ENCODE measurements at places on chromosomes 7 and 10.
A peak's percentile ranks its signal among the peaks of the same experiment; 100 is the strongest.

GRCh38 chr7:29557954-29558353, 5.7 kb upstream of the PRR15 start:
- DNase-seq, result no peak

DNA sequence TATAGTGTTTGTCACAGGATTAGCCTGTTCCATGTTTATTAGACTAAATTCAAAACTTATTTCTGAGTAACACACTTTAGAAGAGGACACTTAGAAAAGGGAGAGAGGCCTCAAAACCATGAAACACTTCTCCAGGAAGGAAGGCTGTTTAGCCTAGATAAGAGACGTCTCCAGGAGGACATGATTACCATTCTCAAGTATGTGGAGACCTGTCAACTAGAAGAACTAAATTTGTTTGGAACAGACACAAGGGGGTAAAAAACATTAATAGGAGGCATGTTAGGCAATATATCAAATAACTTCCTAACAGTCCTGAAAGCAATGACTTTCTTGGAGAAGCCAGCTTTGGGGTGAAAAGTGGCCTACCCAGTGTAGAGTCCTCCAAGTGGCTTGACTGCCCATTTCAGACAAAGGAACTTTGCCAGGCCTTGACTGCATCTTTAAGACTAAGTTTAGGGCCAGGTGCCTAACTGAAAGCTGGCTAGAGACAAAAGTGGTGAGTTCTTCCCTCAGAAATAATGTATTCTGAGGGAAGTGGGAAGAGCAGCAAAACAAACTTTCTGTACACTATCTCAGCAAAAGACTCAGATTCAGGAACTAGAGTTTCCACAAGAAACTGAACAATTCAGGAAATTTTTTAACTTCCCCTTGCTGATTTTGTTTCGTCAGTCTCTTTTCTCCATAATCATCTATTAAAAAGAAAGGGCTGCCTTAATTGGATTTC, 11.8 kb downstream of the NCOA4 start:
- DNase-seq, result no peak

GRCh38 chr10:75319274-75319673, 82.3 kb downstream of the ZNF503 start:
- DNase-seq, result no peak

DNA sequence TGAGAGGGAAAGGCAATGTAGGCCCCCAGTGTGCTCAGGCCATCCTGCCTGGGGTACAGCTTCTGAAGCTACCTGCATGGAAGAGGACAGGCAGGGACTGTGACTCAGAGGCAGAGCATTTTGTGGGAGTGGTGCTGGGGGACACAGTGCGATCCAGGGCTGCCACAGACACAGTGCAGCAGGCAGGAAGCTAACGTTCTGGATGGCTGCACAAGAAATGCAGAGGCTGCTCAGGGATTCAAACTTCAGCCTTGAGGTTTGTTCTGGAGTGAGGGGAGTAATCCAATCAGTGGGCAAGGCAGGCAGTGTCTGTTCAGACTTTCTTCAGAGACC, 648.0 kb upstream of the IGFBP3 start:
- no peak for DNase-seq

DNA sequence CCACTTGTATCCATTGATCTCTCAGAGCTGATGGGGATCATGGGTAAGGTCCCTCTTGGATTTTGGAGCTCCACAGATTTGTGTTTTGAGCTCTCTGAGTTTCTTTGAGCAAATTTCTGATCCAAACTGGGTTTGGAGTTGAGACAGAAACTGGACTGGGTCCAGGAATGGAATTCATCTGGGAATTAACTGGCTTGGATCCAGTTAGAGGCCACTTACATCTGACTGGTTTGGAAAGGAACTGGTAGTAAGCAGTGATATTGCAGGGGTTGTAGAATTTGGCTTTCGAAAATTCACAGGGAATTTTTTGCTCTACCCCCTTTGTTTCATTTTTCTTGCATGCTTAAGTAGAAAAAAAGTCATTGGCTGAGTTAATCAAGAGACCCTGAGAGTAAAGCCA, 245.6 kb downstream of the SEMA3D start:
- no peak for DNase-seq

GRCh38 chr7:131154380-131154779, 173.3 kb upstream of the MKLN1 start:
- no peak for DNase-seq

GRCh38 chr10:88110355-88110754, 246.9 kb downstream of the PTEN start:
- DNase-seq, result no peak

- no peak for DNase-seq
Measured at GRCh38 chr7:77989981-77990566, 191.5 kb downstream of the PHTF2 start.

DNA sequence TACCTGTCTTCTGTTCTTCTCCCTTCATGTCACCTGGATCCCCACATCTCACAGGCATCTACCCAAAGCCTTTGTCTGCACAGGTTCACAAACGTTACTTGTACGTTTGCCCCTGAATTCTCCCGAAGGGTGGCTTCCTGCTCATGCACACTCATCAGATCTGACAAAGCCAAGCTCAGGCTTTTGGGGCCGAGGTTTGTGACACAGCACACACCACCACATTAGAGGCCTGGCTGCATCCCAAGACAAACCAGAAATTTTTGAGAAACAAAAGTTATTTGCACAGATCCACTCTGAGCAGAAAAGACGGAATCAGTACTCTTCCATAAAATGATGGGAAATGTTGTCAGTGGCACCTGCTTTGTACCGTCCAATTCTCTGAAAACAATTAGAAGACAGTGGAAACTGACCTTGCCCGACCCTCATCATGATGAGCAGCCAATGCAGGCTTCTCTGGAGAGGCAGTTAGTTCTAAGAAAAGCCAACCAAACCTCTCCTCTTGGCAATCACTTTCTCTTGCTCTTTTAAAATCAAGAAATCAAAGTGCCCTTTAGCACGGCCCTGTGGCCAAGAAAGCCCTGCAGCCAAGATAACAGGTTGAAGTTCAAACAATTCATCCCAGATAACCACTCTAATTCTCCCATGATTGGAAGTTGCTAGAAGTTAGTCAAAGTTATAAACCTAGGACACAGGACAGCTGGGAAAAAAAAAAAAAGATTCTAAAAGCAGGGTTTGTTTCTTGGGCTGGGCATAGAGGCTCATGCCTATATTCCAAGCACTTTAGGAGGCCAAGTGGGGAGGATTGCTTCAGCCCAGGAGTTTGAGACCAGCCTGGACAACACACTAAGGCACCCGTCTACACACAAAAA, 13.6 kb upstream of the SVIL start:
- DNase-seq, result peak; percentile 65

DNA sequence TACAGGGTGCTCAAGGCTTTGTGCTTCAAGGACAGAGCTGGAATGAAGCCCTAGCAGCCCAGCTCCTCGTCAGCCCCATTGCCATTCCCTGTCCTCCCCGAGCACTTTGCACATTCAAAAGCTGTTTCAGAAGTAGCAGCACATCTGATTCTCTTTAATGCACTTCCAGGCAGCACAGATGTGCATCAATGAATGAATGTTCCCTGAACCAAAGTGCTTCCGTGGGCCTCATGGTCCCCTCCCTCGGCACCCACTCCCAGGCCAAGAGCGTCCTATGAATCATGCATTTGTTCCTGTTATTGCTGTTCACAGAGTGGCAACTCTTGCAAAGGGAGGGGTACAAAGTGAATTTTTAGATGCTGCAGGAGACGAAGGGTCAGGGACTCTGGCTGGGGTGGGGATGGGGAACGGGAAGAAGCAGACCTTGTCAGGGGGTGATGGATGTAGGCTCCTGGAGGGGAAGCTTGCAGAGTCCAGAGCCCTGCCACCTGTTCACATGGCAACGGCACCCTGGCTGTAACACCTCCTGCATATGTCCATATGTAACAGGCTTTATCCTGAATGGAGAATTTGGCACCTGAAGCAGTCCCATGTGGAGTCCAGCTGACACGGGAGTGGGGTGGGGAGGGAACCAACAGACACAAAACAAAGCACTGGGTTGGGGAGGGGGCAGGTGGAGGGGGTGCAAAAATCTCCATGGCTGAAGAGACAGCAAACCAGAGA, 62.2 kb upstream of the BAIAP2L1 start:
- DNase-seq, result no peak

GRCh38 chr7:100127866-100128636, 1.3 kb downstream of the MBLAC1 start:
- DNase-seq, result peak; percentile 40

DNA sequence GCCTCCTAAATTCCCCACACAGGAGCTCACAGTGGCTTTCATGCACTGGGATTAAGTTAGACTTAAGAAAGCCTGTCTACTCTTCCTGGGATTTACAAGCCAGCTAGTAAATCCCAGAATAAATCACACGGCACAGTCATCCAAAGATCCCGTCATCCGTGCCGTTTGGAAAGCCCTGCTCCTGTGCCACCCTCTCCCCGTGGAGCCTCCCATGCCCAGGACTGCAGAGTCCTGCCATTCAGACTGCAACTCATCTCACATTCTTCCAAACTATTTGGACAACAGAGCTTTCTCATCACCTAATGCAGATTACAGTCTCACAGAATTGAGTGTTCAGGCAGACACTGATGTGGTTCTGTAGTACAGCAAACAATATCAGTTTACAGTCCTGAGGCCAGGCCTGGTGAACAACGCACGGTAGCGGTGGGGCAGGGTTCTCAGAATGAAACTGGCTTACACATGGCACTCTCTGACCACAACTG, 166.5 kb downstream of the EGFR start:
- DNase-seq, result no peak

GRCh38 chr10:110751850-110752249, 107.7 kb downstream of the RBM20 start:
- DNase-seq, result no peak

GRCh38 chr10:35739998-35740397, 97.9 kb upstream of the FZD8 start:
- DNase-seq, result no peak

DNA sequence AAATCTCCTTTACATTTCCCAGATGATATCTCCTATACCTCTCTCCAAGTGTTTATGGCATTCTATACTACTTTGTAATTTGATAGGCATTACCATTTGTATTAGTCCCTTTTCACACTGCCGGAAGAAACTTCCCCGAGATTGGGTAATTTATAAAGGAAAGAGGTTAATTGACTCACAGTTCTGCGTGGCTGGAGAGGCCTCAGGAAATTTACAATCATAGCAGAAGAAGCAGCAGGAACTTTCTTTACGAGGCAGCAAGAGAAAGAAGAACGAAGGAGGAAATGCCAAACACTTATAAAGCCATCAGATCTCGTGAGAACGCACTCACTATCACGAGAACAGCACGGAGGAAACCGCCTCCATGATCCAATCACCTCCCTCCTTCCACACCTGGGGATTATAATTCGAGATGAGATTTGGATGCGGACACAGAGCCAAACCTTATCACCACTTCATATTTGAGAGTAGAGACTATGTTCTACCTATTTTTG, 1194.6 kb downstream of the SORCS1 start:
- no peak for DNase-seq

DNA sequence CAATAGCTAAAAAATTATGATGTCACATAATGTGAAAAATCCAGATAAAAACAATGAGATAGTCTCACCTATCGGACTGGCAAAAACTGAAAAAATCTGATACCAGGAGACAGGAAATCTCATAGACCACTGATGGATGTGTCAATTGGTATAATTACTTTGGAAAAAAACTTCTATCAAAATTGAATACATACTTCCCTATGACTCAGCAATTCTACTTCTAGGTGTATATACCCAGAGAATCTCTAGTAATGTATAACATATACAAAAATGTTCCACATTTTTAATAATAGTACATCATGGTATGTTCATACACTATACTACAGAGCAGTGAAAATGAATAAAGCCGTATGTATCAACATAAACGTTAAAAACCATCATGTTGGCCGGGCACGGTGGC, 34.9 kb downstream of the SHTN1 start:
- DNase-seq, result no peak

- no peak for DNase-seq
Measured at GRCh38 chr7:12701433-12701832, 14.0 kb downstream of the ARL4A start.

DNA sequence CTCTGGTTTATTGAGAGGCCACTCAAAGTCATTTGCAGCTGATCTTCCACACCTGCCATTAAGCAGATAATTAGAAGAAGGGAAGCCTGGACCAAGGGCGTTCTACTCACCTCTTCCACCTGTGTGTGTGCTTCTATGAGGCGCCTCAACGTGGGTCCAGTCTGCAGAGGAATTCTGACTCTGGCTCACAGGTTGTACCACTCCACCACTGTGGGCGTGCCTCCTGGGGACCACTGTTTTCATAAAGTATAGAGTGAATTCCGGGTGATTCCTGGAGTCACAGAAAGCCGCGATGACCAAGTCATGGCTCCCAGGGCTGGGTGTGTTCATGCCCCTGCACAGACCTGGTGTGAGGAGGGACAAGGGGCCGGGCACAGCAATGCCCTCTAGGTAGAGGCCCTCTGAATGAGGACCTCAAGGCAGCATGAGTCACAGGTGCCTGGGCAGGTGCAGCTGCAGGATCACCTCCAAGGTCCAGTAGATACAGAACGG, 408.3 kb upstream of the MGMT start:
- no peak for DNase-seq

- no peak for DNase-seq
Measured at GRCh38 chr10:29470355-29470705, 164.4 kb downstream of the SVIL start.

- DNase-seq, result peak; percentile 45
Measured at GRCh38 chr7:24907311-24907886, 72.6 kb downstream of the OSBPL3 start.

DNA sequence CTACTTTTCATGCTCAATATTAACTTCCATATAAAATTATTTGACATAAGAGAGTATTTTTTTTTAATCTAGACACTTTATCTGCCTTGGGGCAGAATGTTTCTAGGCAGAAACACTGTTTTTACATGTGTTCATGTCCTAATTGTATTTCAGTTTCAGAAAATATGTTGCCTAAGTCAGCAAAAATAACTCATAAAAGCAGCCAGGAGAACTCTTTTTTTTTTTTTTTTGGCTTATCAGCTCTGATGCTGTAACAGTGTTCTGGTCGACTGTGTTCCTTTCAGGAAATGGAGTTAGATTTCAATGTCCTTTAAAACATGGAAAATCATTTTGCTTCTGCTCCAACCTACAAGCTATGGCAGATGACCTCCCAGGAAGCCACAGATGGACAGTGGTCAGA, 63.2 kb upstream of the OPALIN start:
- DNase-seq, result no peak

DNA sequence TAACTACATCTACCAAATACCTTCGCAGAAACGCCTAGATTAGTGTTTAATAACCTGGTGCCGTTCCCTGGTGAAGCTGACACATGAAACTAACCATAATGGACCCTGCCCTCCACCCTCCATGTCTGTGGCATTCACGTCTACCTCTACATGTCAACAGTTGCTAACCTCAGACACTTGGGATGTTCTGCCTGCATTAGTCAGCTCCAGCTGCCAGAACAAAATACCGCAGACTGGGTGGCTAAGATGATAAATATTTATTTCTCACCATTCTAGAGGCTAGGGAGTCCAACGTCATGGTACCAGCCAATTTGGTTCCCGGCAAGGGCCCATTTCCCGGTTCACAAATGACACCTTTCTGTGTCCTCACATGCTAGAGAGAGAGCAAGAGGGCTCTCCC, 118.5 kb upstream of the CHST15 start:
- DNase-seq, result no peak

DNA sequence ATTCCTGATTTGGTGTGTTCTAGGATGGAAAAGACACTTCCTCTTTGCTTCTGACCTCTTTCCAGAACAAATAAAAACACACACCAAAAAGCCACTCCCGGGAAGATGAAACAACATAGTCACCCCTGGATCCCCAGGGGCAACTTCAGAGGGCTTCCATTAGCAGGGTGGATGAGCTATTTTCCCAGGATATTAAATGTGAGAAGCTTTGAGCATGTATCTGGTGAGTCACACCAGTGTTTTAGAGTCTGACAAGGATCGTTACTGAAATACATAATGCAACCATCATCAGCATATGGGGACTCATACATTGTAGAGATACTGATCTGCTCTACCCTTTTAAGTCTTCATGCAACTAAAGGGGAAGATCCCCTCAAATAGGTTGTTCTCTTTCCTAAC, 115.5 kb upstream of the ZNF438 start:
- no peak for DNase-seq
